ENCODE measurements at places on chromosomes 1 and 21.

DNA sequence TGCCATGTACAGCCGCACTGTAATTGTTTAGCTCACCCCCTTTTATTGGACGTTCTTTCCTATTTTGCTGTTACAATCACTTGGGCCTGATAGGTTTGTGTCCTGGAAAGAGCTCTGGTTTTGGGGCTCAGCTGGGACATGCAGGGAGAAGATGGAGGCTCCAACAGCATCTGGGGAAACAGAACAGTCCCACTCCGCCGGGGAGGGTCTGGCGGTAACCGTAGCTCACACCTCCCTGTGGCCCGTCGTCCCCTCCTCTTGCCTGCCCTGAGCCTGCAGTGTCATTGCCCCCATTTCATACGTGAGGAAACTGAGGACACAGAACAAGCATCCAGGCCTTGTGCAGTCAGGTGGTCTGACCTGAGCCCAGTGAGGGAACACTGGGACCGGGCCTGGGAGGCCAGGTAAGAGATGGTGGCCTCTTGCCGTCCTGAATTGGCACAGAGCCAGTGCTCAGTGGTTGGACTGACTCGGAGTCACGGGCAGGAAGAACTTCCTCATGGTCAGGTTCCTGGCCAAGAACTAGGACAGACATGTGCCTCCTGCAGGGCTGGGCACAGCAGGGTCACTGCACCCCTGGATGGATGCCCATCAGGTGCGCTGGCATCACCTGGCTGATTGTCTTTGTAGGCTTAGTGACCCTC lies 41.8 kb downstream of the S100B start:
- peak; percentile 29 for DNase-seq

DNA sequence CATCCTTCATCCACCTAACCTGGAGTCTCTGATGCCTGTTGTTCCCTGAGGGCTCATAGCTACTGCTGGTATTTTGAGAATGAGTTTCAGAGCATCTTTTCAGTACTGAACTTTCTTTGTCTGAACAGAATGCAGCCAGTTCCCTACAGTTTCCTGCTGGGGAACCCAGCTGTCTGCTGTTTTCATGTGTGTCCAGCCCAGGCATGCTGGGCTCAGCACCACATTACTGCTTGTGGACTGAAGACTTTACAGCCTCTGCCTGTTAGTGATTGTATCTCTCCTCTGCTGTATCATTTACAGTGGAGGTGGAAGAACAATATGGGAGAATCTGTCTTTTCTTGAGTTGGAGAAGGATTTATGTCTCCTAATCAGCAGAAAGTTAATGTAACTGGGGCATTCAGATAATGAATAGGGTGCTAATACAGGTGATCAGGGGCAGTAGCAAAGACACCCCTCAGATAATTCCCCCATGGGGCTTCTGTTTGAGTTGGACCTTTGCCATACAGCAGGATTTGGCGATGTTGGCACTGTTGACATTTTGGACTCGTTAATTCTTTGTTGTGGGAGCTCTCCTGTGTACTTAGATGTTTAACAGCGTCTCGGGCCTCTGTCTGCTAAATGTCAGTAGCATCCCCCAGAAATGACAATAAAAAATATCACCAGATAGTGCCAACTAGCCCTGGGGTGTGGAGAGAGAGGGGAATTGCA lies 207.7 kb downstream of the HHAT start:
- no peak for DNase-seq

DNA sequence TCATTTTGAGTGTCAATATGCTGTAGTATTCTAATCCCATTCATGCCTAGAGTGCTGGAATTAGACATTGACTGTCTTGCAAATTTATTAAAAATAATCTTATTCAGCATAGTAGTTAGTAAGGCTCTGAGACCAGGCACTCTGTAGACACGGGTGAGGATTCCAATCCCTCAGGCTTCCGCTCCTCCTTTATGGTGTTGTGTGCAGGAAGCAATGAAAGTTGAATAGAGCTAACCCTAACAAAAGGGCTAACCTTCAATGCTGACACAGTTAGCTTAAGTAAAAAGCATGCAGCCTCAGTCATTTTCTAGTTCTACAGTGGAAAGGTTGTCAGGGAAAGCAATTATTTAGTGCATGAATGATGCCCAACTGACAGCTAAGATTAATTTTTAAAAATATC lies 199.6 kb upstream of the SGIP1 start:
- DNase-seq: no peak

GRCh38 chr1:11740258-11741192 lies 4.6 kb downstream of the AGTRAP start:
- peak; percentile 89 for DNase-seq

- DNase-seq: no peak
Measured at GRCh38 chr1:229619614-229620013, 6.3 kb downstream of the TAF5L start.

GRCh38 chr1:71080739-71081696 lies at the start of gene ZRANB2:
Gene ZRANB2, minus strand, starts transcription at chr1:71081035. Its CDS starts 40 bp downstream, at chr1:71080995.
- peak; percentile 95 for DNase-seq

DNA sequence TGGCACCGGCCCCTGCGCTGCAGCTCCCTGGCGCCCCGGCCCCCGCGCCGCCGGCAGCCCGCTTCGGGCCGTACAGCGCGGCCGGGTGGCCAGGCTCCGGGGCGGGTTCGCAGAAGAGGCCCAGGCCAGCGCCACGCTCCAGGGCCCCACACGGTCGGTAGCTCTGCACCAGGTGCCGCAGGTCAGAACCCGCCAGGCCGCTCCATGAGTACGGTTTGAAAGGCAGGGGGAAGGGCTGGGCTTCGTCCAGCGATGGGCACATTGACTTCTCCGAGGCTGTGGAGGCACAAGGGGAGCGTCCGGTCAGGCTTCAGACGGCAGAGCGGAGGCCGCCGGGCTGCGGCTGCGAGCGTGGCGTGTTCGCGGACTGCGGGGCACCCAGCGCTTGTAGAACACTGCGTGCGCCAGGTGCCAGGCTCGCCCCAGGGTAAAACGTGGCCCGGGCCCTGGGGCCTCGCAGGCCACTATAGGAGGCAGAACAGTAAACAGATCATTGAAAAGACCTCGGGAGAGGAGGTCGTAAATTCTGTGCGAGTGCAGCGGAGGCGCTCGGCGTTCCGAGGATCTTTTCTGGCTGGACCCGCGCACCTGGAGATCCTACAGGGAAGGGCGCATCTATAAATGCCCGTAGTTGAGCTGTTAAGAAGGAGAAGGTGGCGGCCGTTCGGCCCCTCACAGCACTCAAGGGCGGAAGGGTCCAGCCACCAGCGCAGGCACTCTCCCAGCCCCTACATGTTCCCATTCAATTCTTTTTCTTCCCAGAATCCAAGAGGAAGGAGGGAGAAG lies 5.7 kb downstream of the GFI1 start:
- DNase-seq: no peak

- no peak for DNase-seq
Measured at GRCh38 chr1:16046842-16047241, 3.3 kb downstream of the CLCNKB start.
